ENCODE measurements at places on chromosomes 1 and 21.

DNA sequence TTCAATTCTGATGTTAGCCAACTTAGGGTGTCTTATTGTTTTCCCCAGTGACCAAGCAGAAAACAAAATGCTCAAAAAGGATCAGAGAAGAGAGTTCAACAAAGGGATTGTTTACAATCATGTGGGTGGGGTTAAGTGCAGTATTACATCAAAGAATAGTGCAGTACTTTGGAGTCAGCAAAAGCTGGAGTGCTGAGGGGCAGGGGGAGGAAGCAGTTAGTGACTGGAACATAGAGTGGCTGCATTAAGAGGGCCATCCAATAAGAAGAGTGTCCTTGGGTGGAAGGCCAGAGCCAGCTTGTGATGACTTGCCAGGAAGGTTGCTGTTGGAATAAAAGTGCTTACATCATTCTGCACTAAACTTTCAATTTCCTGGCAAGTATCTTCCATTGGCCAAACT lies 175.5 kb downstream of the CYYR1 start:
- DNase-seq = no peak

DNA sequence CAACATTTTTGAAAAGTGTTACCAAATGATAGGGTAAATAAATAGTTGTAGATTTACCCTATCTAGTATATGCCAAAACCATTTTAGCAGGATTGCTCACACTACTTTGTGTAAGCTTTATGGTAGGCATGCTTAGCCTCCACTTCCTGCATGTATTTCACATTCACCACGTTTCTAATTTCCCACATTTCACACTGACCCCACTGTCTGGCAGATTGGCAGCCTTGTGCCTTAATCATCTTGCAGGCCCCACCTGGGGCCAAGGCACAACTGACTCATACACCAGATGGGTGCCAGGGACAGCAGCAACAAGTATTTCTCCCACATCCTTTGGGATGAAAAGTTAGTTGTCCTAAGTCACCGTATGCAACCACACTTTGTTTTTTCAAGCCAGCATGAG lies 21.2 kb upstream of the CENPF start:
- no peak for DNase-seq

DNA sequence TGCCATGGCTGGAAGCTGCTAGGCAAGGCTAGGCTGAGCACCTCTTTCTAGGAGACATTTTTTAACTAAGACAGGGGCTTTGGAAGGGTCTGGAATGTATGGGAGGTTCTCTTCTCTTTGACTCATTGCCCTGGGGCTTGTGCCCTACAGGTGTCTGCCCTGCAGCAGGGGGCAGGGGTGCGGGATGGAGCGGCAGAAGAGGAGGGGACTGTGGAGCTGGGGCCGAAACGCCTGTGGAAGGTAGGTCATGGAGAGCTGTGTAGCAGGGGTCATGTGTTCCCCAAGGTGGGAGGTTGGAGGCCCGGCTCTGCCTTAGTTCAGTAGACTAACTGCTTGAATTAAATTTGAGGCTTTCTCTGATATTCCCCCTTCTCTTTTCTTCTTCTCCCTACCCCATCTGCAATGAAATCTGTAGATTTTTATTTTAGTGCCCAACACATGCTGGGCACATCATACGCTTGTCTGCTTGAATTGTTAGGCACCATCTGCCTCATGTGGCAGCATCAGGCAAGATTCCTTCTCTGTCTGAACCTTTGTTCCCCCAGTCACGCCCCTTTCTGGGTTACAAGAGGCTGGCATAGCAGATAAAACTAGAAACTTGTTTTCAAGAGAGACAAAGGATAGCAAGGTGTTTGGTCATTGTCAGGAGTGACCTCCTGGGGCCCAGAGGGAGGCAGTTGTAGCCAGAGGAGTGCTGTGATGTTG lies 18.4 kb downstream of the PPFIA4 start:
- DNase-seq = no peak

GRCh38 chr1:48887796-48888195 lies 111.1 kb upstream of the BEND5 start:
- no peak for DNase-seq

DNA sequence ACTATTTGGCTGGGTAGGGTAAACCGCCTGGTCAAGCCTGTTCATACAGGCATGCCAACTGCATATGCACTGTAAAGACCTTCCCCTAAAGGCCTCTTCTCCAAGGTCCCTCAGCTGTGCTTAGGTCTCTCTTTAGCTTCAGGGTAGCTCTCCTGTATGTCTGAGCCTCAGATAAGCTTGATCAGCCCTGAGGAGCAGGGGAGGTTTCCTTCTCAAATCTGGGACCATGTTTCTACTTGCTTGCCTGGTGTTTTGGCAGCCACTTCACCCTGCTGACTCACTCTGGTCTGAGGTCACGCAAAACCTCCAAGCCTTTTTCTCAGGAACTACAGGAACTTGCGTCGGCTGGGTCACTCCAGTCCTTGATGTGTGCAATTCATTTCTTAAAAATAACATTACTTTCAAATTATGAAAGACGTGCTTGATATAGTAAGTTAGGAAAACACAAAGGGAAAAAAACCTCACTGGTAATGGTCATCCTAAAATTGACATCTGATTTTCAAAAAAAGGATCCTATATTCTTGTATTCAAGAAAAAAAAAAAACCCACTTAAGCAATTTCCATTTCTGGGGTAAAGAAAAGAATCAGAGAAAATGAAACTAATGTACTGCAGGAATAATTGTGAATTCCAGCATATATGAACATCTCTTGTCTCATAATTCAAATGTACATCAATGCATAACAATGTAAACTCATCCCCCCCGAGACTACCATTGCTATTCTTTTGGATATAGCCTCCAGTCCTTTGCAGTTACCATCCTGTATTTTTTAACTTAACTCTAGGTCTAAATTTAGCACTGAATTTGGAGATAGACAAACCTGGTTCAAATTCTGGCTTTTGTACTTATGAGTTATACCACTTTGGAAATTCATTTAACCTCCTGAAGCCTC lies 24.8 kb upstream of the RNF19B start:
- DNase-seq = peak; percentile 82

GRCh38 chr1:205350691-205351141 lies 6.0 kb downstream of the KLHDC8A start:
- no peak for DNase-seq

DNA sequence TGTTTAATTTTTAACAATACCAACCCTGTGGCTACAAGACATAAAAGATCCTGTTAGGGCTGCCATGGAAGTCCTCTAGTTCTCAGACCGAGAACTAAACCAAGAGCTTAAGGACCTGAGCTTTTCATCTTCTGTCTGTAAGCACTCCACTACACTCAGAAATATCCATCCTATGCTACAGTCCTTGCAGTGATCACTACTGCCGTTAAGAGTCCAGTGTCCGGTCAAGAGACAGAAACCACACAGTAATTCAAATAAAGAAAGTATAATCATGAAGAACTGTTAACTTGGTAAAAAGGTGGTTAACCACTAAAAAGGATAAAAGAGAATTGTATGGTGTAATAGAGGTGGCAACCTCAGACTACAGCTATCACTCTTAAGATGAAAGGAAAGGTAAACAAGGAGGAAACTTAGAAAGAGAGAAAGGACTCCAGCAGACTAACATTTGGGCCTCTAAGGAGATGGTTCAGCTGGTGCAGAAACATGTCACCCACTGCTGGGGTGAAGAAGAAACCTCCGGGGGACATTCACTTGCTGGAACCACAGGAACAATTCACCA lies 22.1 kb upstream of the PRDX6 start:
- DNase-seq = no peak

DNA sequence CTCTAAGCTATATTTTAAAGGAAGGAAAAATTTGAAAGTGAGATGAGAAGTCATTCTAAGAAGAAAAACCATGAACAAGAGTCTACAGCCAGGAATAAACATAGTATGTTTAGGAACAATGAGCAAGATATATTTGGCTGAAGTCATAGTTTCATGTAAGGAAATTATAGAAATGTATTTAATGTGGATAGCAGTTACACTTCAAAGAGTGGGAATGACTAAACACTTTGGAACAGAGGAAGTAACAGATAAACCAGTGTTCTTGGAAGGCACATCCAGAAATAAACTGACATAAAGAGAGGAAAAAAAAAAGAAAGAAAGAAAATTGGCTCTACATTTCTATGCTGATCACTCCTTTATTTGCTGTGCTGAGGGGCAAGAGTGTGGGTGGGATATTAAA lies 18.0 kb downstream of the C8A start:
- DNase-seq = no peak

DNA sequence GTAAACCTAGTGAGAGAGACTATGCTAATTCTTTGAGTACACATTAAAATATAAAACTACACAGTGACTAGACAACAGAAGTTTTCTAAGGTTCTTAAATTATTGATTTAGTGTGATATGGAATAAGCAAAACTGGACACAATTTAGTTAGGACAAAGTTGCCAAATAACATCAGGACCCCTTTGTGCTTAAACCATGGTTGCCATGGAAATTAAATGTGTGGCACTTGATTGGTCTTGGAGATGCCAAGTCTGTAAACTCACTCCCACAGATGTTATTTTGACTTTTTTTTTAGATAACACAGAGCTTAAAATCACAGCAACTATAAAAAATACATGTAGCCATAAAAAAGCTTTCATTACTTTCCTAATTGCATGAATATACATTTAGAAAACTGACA lies 234.6 kb downstream of the BRINP3 start:
- no peak for DNase-seq

- DNase-seq = no peak
These were observed 10.9 kb downstream of the PADI2 start for GRCh38 chr1:17108360-17108759.

DNA sequence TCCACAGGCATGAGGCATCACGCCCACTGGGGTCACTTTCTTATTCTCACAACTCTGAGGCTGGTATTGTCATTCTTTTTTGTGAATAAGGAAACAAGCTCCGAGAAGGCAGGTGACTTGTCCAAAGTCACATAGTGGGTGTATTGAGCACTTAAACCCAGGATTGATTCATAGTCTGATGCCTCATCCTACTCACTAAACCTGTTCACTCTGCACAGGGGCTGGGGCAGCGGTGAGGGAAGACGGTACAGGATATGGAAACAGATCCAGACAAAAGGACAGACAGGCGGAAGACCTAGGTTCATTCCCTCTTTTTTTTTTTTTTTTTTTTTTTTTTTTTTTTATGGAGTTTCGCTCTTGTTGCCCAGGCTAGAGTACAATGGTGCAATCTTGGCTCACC lies 56.6 kb downstream of the NKAIN1 start:
- no peak for DNase-seq

GRCh38 chr1:40794974-40795715 lies 11.6 kb downstream of the KCNQ4 start:
- no peak for DNase-seq

GRCh38 chr1:208933984-208934525 lies 649.5 kb upstream of the CAMK1G start:
- DNase-seq = no peak

GRCh38 chr1:9078015-9078751 lies 8.7 kb upstream of the SLC2A5 start:
- DNase-seq = no peak

- DNase-seq = no peak
These were observed 354.0 kb upstream of the ADAMTS5 start for GRCh38 chr21:27320868-27321267.

DNA sequence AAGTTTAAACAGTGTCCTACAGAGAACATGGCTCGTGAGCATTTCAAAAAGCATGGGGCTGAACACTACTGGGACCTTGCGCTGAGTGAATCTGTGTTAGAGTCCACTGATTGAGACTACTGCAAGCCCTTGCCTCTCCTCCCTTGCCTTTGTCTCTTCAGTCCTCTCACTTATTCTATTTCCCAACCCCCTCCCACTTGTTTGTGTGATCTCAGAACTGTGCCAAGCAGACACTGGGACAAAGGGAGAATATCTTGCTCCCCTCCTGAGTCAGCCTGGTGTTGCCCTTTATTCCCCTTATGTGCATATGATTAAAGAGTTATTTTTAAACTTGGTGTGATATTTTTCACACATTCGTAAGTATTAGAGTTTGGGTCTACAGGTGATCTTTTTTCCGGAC lies 11.1 kb upstream of the RPRD2 start:
- no peak for DNase-seq
